ENCODE measurements at places on chromosomes 4 and X.

DNA sequence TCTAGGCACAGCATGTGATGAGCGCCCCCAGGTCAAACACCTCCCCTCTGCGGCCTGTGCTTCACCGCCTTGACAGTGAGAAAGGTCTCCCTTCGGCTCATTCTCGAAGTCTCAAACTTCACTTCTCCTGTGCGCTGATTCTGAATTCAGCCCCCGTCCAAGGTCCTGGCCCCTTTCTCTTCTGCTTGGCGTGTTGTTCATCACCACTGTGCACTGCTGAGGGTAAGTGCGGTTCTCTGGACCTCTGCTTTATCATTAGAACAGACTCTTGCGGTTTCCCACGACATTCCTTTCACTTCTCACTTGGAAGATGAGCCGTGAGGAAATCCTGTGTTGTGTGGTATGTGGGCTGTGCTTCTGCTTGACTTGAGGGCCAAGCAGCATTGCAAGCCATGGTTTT is 11.9 kb downstream of the HTT-AS start:
- no peak for DNase-seq

- no peak for DNase-seq
These were observed 261.9 kb downstream of the CBLL2 start for GRCh38 chrX:22534643-22535042.

- no peak for DNase-seq
These were observed 125.9 kb upstream of the RAI2 start for GRCh38 chrX:17986977-17987376.

- no peak for DNase-seq
These were observed 183.9 kb downstream of the OPHN1 start for GRCh38 chrX:68249401-68249831.

- DNase-seq, result no peak
These were observed 49.0 kb downstream of the NIPAL1 start for GRCh38 chr4:48065587-48066052.

GRCh38 chr4:156954587-156954986 is 17.0 kb downstream of the PDGFC start:
- DNase-seq, result no peak

DNA sequence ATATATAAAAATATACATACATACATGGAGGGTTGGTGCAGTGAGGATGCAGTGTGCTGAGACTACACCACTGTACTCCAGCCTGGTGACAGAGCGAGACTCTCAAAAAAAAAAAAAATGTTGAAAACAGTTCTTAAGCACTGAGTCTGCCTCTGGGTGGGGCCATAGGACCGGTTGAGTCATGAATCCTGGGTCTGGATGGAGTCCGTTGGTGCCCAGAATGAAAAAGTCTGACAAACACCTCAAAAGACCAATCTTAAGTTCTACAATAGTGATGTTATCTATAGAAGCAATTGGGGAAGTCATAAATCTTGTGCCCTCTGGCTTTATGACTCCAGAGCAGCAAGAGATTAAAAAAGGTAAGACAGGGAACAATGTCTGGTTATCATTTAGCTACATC is 70.4 kb downstream of the FGFBP1 start:
- no peak for DNase-seq

DNA sequence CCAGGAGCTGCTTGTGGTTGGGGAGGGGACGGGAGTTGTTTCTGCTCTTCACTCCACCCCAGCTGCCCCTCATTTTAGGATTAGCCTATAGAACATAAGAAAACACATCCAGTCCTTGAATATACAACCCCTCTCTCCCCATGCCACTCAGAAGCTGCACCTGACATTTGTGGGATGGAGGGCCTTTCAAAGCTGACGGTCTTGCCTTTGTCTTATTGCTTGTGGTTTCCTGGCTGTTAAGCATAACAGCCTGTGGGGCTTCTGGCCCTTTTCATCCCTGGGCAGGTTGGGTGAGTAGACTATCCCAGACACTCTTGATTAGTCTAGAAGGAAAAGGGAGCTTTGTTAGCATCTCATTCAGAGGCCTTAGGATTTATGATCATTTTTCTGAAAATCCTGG is 407.6 kb upstream of the BOD1L1 start:
- no peak for DNase-seq

DNA sequence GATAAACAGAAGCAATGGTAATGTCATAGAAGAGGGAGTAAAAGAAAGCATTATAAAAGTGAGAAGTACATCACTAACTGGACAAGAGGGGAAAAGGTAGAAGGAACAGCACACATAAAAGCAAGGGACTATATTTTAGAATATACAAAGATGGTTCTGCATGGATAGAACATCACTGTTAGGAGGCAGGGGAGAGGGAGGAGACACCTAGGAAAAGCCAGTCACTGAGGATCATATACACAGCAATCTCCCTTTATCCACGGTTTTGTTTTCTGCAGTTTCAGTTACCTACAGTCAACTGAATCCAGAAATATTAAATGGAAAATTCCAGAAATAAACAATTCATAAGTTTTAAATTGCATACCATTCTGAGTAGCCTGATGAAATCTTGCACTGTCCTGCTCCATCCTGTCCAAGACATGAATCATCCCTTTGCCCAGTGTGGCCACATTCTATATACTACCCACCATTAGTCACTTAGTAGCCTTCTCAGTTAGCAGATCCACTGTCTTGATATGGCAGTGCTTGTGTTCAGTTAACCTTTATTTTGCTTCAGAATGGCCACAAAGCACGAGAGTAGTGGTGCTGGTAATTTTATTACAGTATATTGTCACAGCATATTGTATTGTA is 74.2 kb downstream of the PPA2 start:
- no peak for DNase-seq

- DNase-seq, result no peak
These were observed 8.4 kb downstream of the TMEM271 start for GRCh38 chr4:567457-568350.

GRCh38 chrX:131828482-131828881 is 194.6 kb upstream of the STK26 start:
- no peak for DNase-seq

- no peak for DNase-seq
These were observed 20.6 kb downstream of the SLC39A8 start for GRCh38 chr4:102324730-102325129.

DNA sequence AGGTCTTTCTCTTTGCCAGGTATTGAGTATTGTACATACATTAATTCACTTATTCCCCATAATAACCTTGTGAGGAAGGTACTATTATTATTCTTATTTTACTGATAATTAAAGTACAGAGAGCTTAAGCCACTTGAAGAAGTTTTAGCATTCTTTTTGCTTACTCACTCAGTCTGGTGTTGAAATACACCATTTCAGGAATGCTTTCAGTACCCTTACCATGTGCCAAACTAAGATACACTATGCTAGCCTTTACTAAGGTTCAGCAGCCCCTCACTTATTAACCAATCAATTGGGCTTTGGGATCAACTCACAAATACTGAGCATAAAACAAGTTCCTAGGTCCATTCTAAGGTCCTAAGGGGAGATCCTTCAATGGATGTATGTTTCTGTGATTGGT is 179.0 kb upstream of the FGF13 start:
- DNase-seq, result no peak

DNA sequence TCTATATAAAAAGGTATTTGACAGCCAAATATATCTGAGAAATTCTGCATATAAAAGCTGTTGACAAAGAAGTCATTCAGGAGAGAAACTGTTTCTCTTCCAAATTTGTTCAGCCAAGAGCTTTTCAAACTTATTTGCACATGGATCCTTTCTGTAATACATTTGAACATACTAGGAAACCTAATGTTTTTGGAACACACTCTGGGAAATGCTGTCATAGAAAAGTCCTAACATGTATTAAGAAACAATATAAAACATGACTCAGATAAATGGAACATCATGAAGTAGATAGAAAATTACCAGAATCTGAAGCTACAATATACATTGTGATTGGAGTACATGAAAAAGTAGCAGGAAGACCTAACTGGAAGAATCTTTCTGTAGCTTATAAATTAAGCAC is 781.5 kb upstream of the EPHA5 start:
- no peak for DNase-seq

GRCh38 chr4:173013232-173013930 is 155.2 kb upstream of the GALNT7 start:
- peak; percentile 45 for DNase-seq

GRCh38 chr4:155903453-155903852 is at the start of gene TDO2:
Gene TDO2 (plus strand): TSS chr4:155903696. CDS start chr4:155903759, 63 bp downstream.
- no peak for DNase-seq

GRCh38 chr4:7420661-7421040 is 14.1 kb downstream of the PSAPL1 start:
- DNase-seq, result no peak

GRCh38 chr4:111537871-111538270 is 607.4 kb upstream of the FAM241A start:
- DNase-seq, result no peak

DNA sequence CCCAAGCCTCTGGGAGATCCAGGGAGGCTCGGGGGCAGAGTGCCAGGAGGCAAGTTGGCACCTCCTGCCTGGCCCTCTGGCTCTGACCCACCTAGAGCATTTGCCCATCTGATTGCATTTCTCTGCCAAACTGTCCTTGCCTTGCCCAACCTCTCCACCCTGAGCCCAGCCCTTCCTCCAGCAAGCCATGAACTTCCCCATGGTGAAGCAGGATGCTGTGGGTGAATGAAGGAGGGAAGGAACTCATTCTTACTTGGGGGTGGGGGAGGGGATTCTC is 9.3 kb upstream of the CNGA2 start:
- no peak for DNase-seq

- DNase-seq, result no peak
These were observed 10.7 kb downstream of the MAGED2 start for GRCh38 chrX:54818221-54818620.

DNA sequence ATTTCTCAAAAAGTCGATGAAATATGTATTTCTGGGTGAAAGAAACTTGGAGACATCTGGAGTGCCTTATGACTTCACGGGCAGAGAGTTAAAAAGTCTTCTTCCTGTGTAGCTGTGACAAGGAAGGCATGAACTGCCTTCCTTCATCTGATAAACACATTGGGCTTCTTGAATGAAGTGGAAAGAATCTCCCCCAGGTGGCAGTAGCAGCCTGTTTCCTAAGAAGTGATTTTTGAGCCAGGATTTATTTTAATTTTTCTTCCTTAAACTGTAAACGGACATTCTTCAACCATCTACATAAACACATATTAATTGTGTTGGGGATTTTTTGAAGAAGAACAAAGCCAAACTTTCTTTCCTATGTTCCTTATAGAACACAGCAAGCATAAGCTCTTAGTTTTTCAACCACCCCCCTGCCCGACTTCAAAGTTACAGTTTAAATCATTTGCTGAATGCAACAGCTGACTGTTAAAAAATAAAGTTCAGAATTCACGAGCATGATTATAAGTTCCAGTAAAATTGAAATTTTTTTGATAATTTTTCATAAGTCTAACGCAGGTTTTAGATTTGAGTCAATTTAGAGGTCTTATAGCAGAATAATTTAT is 980 bp upstream of the GIMD1 start:
- DNase-seq, result no peak

DNA sequence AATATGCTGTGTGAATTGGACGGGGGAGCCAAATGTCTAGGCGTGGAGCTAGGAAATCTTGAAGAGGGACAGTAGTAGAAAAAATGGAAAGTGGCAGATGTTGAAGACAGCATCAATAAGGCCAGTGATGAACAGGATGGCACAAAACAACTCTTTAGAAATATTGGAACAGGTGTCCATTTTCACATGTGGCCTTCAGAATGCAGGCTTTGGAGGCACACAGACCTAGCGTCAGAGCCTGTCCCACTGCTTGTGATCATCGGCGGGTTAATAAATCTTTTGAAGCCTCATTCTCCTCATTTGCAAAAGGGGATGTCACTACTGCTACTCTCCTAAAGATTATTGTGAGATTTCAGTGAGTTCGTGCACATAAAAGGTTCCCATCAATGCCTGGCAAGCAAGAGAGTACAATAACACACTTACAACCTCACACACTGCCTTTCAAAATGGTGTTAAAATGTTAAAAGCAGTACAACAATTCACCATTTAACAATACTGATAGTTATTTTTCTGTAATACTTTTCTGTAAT is 2.4 kb downstream of the PDLIM3 start:
- no peak for DNase-seq

GRCh38 chrX:104428231-104428630 is 137.8 kb upstream of the IL1RAPL2 start:
- DNase-seq, result no peak

- DNase-seq, result no peak
These were observed 12.2 kb downstream of the PAICS start for GRCh38 chr4:56448301-56448700.

DNA sequence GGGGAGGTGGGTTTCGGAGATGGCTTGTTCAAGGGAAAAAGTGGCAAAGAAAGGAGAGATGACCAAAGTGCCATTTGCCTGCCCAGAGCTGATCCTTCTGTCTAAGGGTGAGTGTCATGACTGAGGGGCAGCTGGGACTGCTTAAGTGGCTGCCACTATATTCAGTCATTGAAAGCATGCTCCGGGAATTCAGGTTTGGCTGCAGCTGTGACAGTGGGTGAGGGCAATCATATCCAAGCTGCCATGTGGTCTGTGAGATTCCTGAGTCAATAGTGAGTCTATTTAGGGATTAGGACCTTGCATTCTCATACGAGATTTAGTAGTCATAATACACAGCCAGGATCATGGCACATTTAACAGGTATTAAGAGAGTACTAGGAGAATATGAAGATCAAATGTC is 138.8 kb upstream of the BANK1 start:
- no peak for DNase-seq

DNA sequence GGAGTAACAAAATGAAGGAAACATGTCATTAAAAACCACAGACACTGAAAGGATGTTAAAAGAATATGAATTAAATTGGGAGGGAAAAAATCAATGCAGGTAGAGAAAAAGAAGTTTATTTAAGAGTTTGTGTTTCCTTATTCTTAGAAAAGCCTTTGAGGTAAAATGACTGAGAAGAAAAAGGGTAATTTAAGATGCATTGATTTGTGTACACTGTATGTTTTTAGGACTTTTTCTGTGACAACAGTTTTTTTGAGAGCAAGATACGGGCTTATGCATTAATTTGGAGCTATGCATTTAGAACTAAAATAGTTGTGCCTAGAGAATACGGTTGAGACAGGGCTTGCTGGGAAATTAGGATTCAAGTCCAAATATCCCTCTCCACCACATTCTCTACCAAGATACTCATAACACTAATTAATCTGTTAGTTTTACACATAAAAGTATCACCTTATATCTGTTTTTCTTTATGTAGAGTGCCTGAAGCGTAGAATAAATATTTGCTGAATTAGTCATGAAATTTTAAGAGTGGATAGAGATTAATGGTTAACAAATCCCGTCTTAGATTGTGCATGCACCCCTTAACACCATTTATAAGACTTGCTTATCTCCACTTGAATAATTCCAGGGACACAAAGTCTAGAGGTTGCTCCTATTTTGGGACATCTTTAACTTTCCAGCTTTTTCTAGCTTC is 232.5 kb downstream of the PCDH7 start:
- no peak for DNase-seq

- no peak for DNase-seq
These were observed 84.8 kb upstream of the ZFP42 start for GRCh38 chr4:187910741-187911140.

GRCh38 chr4:37365888-37366287 is 121.3 kb downstream of the NWD2 start:
- DNase-seq, result no peak

DNA sequence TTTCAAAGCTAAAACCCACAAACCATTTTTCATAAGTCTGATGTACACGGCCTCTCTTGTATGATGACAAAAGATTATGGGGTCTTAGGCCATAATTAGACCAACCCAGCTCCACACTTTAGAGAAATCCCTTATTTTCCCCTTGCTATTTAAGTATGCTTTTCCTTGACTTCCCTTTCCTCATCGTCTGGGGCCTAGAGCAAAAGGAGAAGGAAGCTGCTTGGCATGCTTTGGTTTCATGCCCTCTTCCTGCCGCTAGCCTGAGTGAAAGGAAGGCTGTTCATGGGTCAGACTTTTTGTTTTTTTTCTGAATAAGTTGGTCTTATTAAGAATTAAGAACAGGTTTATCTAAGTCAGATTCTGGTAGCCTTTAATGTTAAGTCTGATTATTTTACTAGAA is 10.6 kb upstream of the RASGEF1B start:
- DNase-seq, result no peak

Data from activated T-cell treated with anti-CD3 and anti-CD28 coated beads for 24 hours (primary cell).